Jurkat, Clone E6-1 (cell line): ENCODE measurements at places on chromosomes 3 and 15.

GRCh38 chr3:194487289-194488054 lies 670 bp upstream of the ATP13A3 start:
- DNase-seq = no peak

DNA sequence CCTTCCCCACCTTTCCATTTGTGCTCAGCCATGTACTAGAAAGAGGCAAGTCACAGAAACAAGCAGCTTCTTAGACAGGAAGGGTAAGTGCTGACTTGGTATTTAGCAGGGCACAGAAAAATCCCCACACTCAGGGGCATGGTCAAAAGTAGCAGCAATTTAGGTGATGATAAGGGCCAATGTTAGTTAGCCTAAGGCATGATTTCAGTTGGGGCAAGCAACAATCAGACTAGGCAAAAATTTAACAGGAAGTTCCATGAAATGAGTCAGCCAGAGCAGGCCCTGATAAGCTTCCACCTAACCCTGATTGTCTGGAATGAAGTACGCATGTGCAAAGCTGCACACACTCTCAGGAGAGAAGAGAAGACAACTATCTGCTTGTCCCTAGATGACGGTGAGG lies 423.4 kb upstream of the UBE2E2 start:
- no peak for DNase-seq

DNA sequence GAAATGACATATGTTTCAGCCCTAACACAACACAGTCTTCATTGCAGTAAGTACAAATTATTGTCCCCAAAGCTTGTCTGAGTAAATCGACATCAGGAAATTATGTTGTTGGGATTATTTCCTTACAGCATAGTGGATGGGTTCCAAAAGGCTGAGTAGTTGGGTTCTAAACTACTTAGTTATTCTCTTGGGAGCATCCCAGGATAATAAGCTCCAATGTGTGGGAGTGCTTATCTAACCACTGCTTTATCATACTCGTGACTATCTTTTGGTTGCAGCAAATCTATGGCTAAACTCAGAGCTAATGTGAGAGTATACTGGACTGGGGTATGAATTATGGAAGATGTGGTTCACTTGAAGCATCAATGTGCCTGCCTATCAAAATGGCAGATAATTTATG lies 128.5 kb downstream of the RBMS3 start:
- DNase-seq = no peak

- DNase-seq = no peak
Measured at GRCh38 chr3:32700244-32700643, 15.3 kb downstream of the CNOT10 start.

- no peak for DNase-seq
Measured at GRCh38 chr3:74559261-74559660, 55.2 kb downstream of the CNTN3 start.

DNA sequence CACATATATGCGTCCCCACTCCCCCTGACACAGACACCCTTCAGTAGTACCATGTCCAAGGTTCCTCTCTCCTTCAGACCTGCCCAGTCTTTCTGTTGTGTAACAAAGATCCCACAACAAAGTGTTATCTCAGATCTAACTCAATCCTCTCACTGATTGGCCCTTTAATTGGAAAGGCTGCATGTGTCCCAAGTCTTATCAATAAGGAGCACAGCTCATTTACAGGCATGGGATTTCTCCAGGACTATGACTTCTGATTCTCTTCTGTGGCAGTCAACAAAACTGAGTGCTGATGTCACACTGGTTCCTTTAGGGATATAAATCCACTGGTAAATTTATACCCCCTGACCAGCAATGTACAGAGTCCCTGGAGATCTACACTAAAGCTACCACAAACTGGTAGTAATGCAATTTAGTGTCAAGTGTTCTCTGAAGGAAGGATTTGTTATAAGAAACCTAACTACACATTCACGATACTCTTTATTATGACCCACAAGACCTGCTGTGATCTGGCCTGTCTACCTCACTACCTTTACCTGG lies 28.1 kb downstream of the CLK3 start:
- DNase-seq = no peak

DNA sequence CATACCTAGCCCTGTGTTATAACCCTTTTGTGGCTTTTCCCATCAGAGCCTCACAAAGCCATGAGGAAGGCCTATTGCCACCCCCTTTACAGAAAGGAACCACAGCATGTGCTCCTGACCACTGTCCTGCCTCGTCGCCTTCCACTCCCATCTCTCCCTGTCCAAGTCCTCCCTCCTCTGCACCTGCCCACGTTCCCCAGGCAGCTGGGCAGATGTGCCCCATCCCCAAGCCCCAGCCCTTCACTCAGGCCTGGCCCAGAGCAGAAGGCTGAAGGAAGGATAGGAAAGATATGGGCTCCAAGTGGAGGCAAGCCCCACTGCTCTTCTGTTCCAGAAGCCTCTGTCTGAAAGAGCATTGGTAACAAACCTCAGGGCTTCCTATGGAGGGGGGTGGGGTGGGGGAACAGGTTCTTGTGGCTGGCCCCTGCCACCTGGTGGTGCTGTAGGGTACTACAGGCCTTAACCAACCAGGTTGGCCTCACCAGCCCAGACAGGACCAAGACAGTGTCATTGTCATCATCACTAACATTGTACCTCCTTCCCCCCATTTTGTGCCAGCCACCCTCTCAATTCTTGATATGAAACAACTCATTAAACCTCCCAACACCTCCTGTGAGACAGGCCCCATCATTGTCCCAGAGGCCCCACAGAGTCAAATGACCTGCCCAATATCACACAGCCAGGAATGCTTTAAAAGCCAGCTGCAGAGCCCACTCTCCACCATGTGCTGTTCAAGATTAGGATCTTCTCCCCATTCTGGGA lies 10.0 kb downstream of the POC1A start:
- DNase-seq = peak; percentile 79

- no peak for DNase-seq
Measured at GRCh38 chr3:50203113-50203808, 1.8 kb upstream of the SLC38A3 start.

DNA sequence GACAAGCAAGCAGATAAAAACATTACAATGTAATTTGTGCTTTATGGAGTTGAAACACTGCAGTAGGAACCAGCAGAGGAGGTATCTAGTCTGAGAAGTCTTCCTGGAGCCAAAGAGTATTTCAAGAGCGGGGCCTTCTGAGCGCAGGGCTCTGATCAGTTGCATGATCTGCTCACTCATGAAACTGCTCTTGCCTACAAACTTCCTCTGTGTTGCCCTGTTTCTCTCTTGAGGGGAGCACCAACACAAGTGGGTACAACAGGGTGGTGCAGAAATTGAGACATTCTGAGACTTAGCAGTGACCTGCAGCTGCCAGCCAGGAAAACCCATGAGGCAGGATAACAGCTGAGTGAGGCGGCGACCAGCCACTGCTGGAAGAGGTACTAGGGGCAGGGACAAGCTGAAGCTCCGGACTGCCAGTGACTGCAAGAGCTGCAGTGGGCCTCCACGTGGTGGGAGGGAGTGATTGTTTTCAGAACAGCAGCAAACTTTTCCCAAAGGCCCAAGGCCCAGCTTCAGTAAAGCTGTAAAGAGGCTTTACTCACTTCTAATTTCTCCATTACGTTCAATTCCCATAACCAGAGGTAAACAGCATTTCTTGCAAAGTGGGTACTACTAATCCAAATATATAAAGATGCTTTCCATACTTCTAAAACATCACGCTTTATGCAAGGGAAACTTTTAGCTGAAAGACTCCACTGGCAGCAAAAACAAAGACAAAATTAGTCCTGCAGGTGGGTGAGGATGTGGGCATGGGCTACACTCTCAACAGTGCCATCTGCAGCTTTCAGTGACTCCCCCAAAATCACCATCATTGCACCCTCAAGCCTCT lies 69.0 kb upstream of the LPP start:
- DNase-seq = no peak

DNA sequence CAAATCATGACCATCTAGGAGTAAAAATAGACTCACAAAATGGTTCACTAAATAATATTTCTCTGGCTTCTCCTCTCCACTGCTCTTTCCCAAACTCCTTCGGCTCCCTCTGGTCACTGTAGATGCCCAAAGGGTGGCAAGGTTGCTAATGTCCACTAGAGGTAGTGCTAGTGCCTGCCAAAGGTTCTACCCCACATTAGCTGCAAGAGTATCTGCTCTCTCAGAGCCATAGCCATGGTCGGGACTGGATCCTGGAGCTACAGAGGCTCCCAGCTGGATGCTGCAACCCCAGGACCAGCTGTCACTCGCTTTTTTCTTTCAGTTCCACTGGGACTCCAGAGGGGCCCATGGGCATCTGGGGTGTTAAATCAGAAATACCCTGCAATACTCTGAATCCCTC lies 8.5 kb downstream of the HTR3D start:
- DNase-seq = no peak

DNA sequence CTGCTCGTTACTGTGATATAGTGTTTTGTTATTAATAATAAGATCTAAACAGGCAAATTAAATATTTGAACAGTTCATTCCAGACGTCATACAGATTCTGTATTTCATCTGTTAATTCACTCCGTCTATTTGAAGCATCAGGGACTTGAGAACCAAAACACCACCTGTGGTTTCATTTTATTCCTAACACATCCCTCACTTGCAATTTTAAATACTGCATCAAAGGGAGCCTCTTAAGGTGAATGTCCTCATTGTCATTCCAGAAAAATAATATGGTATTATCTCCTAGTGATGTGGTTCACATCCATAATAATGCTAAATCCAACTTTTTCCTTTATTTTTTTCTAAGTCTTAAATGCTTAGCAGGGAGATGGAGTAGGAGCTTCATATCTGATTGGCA lies 1390.9 kb upstream of the CADM2 start:
- no peak for DNase-seq

- peak; percentile 32 for DNase-seq
Measured at GRCh38 chr15:81106560-81106959, 27.5 kb upstream of the CFAP161 start.

DNA sequence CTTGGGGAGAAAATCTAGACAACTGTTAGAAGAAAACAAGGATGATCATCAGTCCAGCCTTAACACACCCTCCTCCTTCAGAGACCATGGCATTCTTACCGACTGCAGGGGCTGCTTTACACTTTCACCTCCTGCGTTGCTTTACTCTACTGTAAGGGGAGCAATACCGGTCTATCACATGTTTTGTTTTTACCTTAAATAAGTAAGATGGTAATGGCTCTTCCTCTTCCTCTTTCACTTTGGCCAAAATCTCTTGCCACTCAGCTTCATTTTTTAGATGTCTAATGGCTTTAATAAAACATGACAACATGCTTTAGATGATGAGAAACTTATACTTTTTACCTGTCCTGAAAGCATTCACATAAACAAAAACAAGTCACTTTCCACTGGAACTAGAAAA lies 33.4 kb upstream of the STIMATE start:
- DNase-seq = no peak

DNA sequence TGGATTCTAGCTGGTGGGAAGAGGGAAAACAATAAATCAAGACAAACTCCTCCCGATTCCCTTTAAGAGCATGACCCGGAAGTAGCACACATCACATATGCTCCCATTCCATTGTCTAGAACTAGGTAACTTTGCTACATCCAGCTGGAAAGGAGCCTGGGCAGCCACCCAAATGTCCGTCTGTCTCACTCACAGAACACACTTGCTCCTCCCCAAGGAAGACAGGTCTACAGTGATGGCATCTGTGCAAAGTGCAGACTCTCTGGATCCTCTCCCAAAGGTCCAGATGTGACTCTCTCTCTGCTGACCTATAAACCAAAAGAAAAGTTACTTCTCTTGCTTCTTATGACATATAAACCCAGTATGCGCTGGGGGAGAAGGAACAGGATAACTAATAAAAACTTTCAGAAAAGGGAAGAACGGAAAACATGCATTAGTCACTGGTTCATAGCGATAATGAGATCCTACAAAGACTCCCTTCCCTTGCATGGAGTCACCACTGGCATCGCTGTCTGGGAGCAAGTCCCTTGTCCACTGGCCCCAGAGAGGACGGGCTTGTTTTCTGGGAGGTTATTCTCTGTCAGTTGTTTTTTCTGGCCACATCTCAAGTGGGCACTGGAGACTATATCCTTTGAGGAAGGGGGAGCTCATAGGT lies 29.8 kb upstream of the EPHB3 start:
- DNase-seq = no peak

GRCh38 chr15:67792250-67792942 lies 32.9 kb upstream of the SKOR1 start:
- no peak for DNase-seq
